ENCODE measurements at places on chromosomes 16 and 17.

DNA sequence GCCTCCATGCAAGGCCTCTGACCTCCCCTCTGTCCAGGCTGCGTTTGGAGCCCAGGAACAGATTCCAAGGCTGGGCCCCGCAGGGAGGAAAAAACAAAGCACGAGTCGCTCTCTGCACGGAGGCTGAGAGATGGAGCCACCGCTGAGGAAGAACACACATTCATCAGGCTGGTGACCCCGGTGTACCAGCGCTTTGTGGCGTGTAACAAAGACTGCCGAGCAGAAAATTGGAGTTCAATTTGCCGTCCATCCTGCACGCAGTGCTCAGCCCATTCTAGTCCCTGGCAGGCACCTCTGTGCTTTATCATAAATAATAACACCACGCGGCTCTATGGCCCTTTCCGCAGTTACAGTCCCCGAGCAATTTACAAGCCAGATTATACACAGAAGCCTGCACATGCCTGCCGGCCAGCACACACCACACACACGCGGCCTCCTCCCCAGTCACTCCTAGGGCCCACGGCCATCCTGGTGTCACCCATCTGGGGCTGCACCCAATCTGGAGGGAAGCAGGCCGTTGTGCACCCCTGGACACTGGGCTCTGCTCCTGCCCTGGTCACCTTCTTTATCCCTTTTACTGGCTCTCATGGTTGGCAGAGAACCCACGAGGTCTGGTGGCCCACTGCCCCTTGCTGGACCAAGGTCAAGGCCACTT is 124.4 kb downstream of the SDK2 start:
- DNase-seq: no peak

DNA sequence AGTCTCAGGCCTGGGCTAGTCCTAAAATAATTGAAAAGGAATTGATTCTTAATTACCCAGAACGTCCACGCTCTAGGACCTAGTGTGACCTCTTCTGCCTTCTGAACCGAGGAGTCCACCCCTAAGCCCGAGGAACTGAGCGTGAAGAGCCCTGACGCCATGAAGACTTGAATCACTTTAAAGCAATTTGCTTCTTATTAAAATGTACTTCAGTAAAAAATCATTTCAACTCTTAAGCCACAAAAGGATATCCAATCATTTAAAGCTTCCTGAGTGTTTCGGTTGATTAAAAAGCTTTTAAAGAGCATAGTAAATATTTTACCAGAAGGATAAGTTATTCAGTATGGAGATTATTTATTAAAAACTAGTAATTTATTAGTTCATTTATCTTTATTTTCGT is 11.6 kb downstream of the HSBP1 start:
- DNase-seq: no peak

DNA sequence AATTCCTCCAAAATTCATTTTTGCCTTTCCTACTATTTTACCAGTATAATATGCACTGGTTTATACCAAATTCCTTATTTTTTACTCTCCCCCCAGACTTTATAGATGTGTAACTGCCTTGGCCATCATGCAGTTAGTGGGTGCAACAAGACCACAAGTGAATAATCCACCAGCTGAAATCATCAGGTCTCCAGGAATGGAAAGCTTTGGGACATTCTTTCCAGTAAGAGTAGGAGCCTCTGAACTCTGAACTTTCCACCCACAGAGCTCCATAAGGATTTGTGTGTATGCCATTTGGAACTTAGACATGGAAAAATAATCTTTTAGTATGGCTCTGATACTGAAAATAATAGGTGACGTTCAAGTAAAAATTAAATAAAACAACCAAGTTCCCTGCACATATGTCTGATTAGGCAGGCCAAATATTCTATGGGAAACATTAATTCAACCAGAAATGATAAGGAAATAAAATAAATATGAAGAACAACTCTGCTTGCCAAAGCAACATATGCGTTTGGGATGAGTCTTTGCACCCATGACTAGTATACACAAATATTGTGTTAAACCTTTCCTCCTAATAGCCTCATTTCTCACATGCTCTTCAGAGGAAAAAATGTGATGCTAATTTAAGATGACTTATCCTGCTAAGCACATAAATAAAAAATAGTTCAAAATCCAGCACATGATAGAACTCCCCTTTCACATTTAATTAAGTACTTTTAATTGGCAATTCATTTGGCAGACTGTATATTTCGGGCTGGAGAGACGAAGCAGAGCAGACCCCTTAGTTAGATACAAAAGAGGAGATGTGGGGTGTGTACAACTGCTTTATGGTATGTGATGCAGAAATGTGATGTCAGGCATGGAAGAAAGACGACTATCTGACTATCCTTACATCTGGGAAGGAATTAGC is 11.6 kb upstream of the LYRM9 start:
- no peak for DNase-seq

GRCh38 chr17:77723909-77724875 is 234.3 kb upstream of the TNRC6C start:
- DNase-seq: no peak

DNA sequence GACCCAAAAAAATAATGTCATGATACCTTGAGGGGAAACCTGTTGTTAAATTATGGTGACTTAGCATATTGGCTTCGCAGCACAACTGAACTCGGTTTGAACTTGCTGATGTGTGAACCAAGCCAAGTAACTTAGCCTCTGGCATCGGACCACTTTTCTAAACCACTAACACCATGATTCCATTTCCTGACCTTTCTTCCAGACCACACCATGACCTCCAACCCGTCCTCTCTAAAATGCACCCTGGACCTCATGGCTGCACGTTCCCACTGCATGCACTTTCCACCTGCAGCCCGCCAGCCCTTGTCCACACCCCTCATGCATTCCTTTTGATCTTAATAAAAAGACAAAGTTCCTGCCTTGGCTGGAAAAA is 29.3 kb downstream of the DYNLRB2 start:
- DNase-seq: no peak

DNA sequence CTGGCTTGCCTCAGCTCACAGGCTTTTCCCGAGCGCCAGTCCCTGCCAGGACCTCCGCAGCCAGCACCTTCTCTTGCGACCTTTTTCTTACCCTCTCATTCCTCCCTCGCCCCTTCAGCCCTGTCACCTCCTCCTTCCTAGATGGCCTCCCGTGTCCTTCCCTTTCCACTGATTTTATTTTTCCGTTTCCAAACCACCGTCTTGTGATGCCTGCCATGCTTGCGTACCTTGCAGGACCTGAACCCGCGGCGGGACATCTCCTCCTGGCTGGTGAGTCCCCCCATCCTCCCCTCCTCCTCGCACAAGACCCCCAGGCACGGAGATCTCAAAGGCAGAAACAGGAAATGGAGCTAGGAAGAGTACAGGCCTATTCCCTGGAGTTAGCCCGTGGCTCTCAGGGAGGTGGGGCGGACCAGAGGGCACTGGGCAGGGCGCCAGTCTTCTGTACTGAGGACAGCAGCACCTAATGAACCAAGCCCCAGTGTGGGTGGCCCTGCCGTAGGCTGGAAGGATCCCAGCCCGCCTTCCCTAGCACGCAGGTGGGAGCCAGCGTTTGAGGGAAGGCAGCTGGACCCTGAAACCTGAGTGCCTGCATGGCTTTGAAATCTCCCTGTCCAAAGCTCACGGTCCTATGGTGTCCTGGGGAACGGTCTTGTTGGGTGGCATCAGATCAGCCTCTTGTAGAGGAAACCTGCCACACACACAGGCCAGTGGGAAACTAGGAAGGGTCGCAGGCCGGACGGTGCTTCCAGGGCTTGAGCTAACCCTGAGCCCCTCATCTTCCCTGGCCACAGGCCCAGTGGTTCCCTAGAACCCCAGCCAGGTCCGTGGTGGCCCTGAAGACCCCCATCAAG is 612 bp downstream of the CISD3 start:
- no peak for DNase-seq

DNA sequence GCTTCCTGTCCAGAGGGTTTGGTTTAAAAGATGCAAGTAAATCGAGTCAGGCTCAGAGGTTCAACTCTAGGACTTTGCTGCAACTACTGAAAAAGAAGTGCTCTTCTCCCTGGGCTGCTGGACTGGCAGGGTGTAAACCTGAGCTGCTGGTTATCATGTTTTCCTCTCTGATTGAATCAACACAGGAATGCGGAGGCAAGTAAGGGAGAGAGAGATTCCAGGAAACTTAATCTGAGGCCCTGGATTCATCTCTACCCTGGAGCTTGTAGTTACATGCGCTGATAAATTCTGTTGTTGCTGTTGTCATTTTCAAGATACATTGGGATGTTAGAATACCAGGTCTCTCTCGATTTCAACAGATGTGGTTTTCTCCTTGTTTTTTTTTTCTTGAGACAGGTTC is 8.2 kb upstream of the HS3ST3A1 start:
- DNase-seq: no peak

GRCh38 chr16:10308305-10309193 is 77.3 kb upstream of the ATF7IP2 start:
- no peak for DNase-seq

GRCh38 chr17:27553019-27553511 is 77.9 kb upstream of the LGALS9 start:
- DNase-seq: no peak

- no peak for DNase-seq
Observed at GRCh38 chr16:1763521-1764511, 7.5 kb downstream of the NME3 start.

- DNase-seq: peak; percentile 43
Observed at GRCh38 chr17:1959871-1960544, 65.1 kb downstream of the RTN4RL1 start.

- DNase-seq: no peak
Observed at GRCh38 chr16:31216422-31217135, at the start of gene PYDC1. PYDC1 (minus strand) TSS chr16:31217135; CDS start chr16:31217028, 107 bp downstream.

GRCh38 chr16:84062734-84063640 is 20.4 kb upstream of the SLC38A8 start:
- DNase-seq: peak; percentile 94

DNA sequence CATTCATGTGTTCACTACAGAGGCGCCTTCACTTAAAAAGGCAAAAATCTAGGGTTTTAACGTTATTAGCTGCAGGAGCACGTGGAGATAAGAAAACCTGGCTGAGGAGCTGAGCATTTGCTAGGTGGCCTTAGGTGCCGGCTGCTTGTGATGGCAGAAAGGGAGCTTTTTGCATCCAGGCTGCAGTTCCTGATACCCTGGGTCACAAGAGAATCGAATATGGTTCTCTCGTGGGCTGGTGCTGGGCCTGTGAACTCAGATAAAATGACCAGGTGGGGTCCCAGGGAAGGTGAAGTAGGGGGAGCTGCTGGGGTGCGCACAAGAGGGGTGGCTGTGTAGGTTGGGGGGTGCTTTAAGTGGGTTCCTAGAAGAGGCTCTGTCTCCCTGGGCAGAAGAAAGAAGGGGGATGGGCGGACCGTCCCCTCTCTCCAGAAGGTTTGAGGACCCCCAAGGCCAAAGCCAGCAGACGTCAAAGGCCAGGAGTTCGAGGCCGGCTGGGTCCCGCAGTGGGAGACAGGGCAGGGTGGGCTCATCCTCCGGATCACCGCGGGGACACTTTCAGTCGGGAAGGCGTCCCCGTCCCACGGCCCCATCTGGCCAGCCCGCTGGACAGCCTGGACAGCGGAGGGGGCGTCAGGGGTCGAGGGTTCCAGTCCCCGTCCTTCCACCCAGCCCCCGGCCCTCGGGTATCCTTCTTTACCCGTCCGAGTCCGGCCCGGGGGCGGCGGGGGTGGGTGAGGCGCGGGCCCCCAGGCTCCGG is 740 bp upstream of the CMIP start:
- peak; percentile 85 for DNase-seq

DNA sequence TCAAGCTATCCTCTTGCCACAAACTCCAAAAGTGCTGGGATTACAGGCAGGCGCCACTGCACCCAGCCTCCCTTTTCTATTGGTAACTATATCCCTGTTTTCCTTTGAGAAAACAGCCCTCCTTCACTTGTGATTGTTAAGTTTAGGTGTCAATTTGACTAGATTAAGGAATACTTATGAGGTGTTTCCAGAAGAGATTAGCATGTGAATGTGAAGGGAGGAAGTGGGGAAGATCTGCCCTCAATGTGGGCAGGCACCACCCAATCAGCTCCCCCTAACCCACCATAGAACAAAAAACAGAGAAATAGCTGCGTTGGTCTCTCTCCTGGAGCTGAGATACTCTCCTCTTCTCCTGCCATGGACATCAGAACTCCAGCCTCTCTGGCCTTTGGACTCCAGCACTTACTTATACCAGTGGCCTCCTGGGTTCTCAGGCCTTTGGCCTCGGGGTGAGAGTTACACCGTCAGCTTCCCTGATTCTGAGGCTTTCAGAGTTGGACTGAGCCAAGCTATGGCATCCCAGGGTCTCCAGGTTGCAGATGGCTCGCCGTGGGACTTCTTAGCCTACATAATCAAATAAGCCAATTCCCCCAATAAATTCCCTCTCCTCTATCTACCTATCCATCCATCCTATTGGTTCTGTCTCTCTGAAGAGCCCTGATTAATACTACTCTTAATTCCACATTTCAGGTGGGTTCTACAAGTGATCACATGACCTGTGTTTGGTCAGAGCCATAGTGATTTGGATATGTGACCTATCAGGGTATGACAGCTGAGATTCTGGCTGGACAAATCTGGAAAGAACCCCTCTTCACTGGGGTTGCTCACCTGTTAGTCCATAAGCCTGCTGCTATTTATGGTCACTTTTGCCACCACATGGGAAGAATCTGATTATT is 12.0 kb upstream of the STAT3 start:
- no peak for DNase-seq

DNA sequence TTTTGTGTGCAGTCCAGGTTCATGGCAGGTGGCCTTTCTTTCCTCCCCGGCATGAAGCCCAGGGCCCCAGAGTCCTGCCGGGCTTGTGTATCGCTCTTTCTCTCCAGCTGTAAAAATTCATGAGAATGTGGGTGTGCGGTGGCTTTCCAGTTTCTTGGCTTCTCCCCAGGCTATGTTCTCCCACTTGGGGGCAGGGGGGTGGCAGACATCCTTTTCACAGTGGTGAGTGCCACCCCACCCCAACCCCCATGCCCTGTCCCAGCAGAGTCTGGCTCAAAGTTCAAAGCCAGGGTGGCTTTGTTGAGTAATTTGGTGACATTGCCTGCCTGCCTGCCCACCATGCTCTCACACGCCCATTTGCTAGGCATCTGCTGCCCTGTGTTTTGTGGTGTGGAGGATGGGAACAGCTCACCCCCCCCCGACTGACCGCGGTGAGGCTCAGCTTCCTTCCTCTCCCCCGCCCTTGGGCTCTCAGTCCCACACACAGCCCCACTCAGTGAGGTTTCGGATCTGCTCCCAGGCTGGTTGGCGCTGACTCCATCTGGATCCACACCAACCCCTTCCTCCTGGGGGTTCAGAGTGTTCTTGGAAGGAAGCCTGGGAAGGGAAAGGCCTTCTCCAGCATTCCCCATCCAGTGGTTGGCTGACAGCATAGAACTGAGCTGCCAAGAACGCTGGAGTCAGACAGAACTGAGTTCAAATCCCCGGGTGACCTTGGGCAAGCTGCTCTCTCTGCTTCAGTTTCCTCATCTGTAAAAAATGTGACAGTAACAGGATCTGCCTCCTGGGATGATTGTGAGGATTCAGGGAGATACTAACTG is 36.0 kb downstream of the CHD9 start:
- peak; percentile 73 for DNase-seq

Data from posterior cingulate gyrus (tissue), 11 donors.